ENCODE measurements at places on chromosomes 1 and 21.

DNA sequence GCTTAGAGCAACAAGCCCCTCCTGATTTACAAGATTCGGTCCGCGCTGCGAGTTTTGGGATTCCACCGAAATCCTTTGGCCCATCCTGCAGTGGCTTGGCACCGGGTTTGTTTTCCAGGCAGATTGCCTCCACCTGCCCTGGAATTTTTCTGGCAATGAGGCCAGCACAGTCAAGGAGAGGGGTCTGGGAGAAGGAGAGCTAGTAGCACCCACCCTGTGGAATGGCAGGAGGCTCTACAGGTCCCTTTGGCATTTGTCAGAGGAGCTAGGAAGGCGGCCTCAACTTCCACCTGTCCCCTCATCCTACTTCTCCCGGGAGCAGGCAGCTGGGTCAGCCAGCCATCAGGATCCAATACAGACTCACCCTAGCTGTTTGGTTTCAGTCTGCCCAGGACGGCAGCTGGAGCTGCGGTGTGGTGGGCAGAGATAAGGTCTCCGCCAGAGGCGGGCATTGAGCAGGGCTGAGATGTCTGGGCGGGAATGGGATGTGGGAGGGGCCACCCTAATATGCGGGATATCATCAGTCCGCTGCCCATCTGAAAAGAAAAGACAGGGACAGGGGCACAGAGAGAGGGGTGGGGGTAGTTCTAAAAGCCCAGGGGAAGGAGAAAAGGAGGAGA, 37.8 kb upstream of the PRELP start:
- DNase-seq: no peak

GRCh38 chr1:187408212-187409004, 579.7 kb downstream of the PLA2G4A start:
- DNase-seq: no peak

- no peak for DNase-seq
Measured at GRCh38 chr1:207822124-207822601, 70.3 kb downstream of the CD46 start.

GRCh38 chr1:234478152-234478480, 863 bp downstream of the TARBP1 start:
- peak; percentile 89 for DNase-seq

GRCh38 chr21:42845296-42845965, 33.9 kb downstream of the WDR4 start:
- peak; percentile 53 for DNase-seq

- DNase-seq: peak; percentile 38
Measured at GRCh38 chr21:42562816-42563215, 49.2 kb downstream of the SLC37A1 start.
